ENCODE measurements at places on chromosomes 6 and 20.

DNA sequence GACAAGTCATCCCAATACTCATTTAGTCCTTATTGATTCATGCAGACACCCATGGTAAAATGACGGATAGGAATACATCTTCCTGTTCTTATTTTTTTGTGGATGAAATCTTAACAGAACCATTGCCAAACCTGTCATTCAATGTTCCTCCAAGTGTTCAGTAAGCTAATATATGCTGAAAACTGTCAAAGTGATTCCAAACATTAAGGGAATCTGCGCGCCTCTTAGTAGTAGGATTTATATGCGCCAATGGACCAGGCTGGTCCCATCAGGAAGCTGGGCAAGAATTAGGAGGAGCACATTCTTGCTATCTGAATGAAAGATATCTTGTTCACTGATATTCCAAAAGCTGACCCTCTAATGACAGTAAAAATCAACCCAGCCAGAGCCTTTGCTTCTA, 168.9 kb upstream of the STMND1 start:
- no peak for DNase-seq

DNA sequence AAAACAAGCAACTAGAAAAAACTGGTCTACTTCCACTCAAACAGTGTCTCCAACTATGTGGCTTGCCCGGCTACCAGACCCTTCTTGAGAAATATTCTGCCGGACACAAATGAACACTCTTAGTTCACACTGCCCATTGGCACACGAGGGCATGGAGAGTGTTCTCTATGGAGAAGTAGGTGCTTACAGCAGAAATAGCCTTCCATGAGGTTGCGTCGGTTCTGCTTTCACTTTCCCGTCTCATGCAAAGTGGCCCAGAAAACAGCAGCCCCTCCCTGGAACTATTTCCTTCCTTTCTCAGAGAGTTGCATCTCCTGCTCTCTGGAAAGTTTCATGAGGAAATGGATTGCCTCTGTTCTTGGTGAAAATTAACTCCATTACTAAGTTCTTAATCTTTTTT, 9.5 kb upstream of the HLA-DOA start:
- peak; percentile 15 for DNase-seq

DNA sequence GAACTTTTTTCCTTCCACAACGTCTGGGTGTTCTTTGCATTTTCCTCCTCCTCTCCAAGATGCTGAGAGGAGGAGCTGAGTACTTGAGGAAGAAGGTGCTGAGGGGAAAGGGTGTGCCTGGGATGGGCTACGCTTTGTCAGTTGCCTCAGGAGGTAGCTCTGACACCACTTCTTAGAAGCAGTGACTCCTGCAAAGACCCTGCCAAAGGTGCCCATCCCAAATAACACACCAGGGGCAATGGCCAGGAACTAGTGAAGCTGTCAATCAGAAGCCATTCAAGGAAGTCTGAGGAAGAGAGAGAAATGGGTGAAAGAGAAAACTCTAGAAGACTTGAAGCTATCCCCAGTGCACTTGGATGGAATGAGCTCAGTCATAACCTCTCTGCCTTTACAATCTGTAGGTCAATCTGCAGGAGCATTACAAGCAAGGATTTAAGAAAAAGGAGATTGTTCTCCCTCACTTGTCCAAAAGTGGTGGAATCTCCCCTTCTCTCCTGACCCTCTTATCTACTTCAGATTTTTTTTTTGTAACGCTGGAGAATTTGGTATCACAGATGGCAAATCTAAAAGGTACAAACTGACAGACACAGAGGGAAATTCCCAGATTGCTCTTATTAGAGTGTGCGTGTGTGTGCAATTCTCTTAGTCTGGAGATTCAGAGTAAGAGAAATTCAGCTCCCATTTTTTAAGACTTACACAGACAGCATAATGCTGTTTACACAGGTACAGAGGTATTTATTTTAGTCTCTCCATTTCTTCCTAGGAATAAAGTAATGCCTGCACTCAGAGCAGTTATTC, 242.6 kb downstream of the GMPR start:
- DNase-seq = no peak

- no peak for DNase-seq
Measured at GRCh38 chr20:37789408-37789807, 95.6 kb downstream of the CTNNBL1 start.

DNA sequence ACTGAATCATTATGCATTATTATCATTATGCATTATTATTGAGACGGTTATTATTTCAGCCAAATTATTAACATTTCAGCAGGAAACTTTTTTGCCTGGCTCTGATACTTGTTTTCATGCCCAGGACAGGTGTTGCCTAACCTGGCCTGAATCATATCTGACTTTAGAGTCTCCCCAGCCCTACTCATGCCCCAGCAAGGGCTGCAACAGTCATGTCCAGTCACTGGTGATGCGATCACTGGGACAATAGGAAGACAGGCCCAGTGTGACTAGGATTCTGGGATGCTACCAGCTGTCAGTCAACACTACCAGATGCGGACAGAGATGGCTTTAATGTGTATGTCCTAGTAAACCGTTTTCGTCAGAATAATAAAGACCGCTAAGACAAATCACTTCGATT, 285.0 kb downstream of the KHDC1L start:
- DNase-seq = no peak

GRCh38 chr6:26531897-26532296, 6.3 kb upstream of the HMGN4 start:
- no peak for DNase-seq

GRCh38 chr20:60001108-60001507, 42.9 kb downstream of the CDH26 start:
- no peak for DNase-seq

GRCh38 chr20:1422753-1423152, 29.9 kb upstream of the FKBP1A start:
- DNase-seq = no peak

- no peak for DNase-seq
Measured at GRCh38 chr20:4821590-4821989, 99.9 kb downstream of the PRND start.

GRCh38 chr6:4363656-4364055, 228.3 kb upstream of the ECI2 start:
- DNase-seq = no peak

GRCh38 chr20:15902493-15902892, 670.8 kb downstream of the KIF16B start:
- DNase-seq = no peak

DNA sequence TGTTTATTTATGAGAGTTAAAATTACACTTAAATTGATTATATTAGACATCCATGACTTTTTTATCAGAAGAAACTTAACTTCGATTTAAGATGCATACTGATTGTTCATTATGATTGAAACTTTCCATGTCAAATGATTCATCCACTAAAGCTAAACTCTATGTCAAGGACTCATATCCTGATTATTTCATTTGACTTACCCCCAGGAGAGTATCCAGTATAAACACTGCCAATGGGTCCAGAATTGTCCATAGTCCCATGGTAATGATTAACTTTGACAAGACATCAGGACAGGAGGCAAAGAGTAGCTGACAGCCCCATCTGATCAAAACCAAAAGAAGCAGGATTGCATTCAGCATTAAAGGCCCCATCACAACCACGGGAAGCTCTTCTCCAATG, 709.9 kb downstream of the TFAP2A start:
- no peak for DNase-seq

- DNase-seq = no peak
Measured at GRCh38 chr6:34190504-34191122, 44.7 kb upstream of the GRM4 start.

DNA sequence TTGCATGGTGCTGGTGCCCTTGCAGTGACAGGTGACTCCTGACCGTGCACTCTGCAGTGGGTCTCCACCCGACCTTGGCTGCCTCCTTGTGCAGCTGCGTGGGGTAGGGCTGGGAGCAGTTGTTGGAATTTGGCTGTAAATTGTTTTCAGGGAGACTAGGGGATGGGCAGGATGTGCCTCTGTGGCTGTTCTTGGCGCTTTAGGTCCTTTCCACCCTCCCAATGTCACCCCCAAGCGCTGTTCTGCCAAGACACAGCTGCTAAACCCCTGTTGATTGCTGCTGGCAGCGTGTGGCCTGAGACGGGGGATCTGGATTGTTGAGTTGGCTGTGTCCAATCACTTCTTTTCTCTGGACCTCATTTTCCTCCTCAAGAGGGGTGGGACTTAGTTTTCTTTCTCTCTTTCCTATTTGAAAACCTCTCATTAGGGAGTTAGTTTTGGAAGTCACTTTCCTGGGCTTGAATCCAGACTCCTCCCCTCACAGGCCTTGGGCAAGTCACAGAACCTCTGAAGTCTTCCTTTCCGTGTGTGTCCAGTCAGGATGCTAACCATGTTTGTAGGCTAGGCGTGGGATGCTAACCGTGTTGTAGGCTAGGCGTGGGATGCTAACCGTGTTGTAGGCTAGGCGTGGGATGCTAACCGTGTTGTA, 8.5 kb downstream of the IGF2R start:
- no peak for DNase-seq

- no peak for DNase-seq
Measured at GRCh38 chr6:157223021-157223430, 100.3 kb downstream of the TMEM242 start.

DNA sequence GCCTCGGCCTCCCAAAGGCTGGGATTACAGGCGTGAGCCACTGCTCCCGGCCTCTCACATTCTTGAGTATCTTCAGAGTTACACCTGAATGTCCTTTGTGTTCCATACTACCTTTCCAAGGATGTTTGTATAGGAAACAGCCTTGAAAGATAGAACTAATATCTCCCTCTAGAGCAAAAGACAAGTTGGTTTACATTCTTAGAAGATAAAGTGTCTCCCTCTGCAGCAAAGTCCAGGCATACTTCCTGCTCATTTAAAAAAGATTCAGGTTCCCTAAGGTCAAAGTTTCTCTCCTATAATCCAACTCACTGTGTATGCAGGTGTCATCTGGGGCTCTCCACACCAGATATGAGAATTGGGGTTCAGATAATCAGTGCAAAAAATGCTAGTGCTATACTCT, 224.4 kb downstream of the TPBG start:
- DNase-seq = no peak

- no peak for DNase-seq
Measured at GRCh38 chr20:56933331-56933698, 304.2 kb downstream of the TFAP2C start.

DNA sequence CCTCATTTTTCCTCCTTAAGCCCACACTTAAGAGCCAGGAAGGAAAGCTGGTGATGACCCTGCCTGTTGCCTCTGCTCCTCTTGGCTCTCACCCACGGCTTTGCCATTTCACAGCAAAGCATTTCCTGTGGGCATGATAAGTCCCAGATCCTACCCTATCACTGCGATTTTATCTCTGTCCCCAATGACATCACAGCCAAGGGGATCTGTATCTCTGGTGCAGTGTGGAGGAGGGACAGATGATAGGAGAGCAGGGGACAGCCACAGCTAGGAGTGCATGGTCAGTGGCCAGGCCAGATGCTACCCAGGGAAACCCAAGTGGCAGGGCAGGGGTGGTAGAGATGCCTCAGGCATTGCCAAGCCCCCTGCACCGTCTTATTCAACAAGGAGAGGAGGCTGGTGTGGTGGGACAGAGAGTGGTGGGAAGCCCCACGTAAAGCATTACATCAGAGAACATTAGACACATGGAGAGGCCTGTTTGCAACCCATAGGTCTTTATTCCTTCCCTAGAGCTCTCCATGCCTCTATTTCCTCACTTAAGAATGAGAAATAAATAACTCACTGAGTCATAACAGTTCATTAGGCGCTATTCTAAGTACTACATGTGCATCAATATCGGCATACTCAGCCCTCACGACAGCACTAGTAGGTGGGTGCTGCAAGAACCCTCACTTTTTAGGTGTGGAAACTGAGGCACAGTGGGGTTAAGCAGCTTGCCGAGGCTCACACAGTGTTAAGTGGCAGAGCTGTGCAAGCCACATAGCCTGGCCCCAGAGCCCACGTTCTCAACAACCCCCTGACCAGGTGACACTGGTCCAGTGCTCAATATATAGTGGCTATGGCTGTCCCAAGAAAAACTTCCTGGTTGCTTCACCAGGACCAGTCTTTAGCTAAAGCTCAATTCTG, 4.6 kb downstream of the TFEB start:
- no peak for DNase-seq

DNA sequence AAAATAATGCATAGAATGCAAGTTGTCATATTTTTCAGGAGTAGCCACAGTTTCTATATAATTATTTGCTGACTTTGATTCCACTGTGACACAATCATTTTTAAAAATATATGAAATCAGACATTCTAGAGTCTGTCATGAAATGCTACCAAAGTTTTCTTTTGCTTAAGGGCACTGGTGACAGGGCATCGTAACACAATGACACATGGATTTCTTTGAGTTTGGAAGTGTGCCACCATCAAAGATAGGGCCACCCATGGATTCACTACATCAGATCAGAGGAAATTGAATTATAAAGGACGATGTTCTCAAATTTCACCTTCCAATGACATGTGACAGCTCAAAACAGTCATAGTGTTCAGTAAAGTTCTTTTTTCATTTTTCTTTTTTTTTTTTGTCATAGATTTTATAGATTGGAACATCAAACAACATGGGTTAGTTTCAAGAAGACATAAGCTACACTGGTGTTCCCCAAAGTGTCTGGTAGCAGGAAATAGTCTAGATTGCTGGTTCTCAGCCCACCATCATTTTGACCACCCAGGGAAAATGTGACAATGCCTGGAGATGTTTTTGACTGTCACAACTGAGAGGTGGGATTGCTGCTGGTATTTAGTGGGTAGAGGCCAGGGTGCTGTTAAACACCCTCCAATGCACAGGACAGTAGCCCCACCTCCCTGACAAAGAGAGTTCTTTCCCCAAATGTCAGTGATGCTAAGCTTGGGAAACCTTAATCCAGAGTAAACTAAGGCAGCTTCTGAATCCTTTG, 123.8 kb upstream of the DOK5 start:
- no peak for DNase-seq

- no peak for DNase-seq
Measured at GRCh38 chr20:53070706-53071392, 98.7 kb downstream of the TSHZ2 start.

- DNase-seq = no peak
Measured at GRCh38 chr20:58042591-58042990, 185.9 kb downstream of the ANKRD60 start.

- DNase-seq = no peak
Measured at GRCh38 chr6:169320013-169320412, 66.4 kb upstream of the THBS2 start.

- DNase-seq = no peak
Measured at GRCh38 chr20:49700411-49701185, 13.1 kb downstream of the B4GALT5 start.

GRCh38 chr20:57787151-57787989, 77.6 kb upstream of the PMEPA1 start:
- no peak for DNase-seq

DNA sequence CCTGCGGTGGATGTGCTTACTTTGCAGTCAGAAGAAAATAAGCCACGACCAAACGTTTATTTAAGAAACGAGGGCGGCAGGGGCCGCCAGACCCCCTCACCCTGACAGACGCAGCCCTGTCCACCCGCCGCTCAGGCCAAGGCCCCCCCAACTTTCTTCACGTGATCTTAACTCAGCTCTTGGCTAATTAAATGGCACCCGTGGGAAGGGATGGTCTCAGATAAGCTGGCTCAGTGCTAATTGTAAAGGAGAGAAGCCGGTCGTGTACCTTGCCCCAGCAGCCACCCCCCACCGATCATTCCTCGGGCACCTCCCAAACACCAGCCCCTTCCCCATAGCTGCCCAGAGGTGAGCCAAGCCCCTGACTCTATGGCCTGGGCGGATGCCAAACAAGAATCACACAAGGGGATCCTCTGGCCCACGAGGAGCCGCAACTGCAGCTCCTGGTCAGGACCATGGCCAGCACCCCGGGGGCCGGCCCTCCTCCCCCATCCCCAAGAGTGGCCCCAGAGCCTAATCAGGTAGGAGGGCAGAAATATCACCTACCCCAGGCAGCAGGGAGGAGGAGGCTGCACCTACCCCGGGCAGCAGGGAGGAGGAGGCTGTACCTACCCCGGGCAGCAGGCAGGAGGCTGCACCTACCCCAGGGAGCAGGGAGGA, 11.2 kb downstream of the KCNQ2 start:
- no peak for DNase-seq

- no peak for DNase-seq
Measured at GRCh38 chr6:39870950-39871349, 63.3 kb downstream of the MOCS1 start.
